ENCODE measurements at places on chromosomes 16 and 17. TPM values are rescaled to one million over a fixed set of nuclear protein-coding genes. Genes with fewer than 3 reads are reported as not detected.

DNA sequence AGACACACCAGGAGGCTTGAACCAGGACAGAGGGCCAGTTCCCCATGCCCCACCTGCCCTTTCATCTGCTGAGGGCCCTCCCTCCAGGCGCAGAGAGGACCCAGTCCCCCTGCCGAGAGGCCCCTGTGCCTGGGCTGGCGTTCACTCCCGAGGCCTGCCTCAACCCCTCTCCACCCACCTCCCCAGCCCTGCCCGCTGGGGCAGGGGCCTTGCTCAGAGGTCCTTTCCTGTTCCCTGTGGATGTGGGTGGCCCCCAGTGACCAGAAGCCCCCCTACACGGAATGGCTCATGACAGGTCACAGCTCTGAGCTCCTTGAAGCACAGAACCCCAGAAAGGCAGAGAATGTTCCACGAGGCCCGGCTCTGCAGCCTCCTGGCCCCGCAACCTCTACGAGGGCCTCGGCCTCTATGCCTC is 6.7 kb downstream of the TMC6 start:
- no peak for DNase-seq

DNA sequence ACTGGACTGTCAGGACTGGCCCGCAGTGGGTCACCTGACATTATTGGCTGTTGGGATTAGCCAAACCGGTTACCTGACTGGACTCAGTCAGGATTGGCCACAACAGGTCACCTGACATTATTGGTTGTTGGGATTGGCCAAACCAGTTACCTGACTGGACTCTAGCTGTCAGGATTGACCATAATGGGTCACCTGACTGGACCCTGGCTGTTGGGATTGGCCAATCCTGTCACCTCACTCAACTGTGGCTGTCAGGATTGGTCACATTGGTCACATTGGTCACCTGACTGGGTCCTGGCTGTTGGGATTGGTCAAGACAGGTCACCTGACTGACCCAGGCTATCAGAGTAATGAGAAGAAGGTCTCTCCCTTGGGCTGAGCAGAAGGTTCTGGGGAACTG is 207.7 kb upstream of the SDK2 start:
- no peak for DNase-seq

Gene RPGRIP1L
- 5.1 TPM for total RNA-seq

DNA sequence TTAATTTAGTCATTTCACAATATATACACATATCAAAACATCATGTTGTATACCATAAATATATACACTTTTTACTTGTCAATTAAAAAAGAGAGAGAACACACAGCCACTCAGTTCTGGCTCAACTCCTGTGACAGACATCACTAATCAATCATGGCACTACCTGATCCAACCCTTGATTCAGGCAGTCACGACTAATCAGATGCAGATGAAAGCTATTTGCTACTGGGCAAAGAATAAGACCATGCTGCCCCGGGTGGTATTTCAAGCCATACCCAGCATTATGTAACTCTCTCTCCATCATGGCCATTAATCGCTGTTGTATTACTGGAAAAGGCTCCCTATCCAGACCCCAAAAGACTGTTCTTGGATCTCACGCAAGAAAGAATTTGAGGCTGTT is 345.7 kb downstream of the HAPSTR1 start:
- DNase-seq = no peak

DNA sequence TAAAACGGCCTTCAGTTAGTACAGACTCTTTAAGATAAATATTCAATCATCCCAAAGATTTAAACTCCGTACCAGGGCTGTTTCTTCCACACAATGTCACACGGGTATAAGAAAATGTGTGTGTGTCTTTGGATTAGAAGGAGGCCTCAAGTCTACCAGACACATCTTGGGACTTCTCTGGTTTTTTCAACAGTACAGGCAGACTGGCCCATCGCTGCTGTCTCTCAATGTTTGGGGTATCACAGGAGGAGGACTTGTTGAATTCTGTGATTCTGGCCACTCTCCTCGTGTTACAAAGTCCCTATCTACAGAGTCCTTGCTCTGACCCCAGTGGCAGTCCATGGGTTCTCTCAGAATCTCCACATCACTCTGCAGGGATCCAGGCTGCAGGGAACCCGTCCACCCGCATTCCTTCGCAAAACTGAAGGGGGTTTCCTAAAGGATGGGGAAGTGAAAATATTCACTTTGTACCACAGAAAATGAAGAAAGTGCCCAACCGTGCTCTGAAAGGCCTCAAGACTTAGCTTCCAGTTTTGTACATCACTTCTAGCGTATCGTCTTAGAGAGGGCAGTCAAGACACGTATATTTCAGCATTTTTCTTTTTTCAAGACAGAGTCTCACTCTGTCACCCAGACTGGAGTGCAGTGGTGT is 373.2 kb downstream of the NPIPA8 start:
- DNase-seq = no peak

DNA sequence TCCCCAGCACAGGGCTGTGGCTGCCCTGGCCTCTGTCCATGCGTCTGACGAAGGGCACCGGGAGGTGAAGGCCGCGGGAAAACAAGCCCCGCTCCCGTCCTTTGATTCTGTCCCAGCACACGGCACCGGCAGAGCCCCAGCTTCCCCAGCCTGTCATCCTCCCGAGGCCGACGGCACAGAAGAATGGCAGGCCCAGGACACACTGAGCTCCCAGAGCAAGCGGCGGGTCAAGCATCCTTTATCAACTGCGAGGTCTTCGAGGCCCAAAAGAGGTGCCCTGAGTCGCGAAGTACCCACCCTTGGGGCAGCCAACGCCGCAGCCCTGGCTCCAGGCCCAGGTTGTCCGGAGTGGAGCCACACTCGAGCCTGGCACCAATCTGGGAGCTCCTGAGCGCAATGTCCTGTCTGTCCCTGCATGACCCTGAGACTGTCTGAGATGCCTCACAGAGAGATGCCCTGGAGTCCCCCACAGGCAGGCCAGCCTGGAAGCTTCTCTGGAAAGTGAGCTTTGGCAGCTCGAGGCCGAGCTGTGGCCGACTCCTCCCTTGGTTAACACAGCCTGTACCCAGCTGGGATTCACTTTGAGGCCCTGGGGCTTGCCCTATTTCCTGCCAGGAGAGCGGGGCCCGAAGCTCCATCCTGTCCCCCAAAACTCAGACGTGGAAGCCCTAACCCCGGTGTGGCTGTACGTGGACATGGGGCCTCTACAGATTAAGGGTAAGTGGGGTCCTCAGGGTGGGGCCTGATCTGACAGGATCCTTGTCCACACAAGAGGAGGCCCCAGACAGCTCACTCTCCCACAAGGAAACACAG is 23.3 kb downstream of the SLC7A5 start:
- DNase-seq = no peak

GRCh38 chr17:55321427-55322060 is 56.8 kb downstream of the HLF start:
- no peak for DNase-seq

- no peak for DNase-seq
Measured at GRCh38 chr17:40068129-40068581, 5.4 kb downstream of the THRA start.

DNA sequence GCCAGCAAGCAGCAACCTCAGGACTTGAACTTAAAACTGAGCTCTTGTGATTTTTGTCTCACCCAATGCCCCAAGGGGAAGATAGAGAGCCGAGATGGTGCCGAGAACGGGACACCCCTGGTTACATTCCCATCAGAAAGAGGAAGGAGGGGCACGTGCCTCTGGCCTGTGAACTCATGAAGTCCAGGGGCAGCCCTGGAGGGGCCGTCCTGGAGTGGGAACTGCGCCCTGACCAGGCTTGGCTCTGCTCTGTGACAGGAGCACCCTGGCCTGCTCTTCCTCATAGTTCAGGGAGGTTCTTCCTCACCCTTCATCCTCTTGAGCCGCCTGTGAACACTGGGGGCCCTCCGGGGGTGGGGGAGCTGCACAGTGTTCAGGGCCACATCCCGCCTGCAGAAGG is 130.3 kb upstream of the FOXF1 start:
- DNase-seq = no peak

DNA sequence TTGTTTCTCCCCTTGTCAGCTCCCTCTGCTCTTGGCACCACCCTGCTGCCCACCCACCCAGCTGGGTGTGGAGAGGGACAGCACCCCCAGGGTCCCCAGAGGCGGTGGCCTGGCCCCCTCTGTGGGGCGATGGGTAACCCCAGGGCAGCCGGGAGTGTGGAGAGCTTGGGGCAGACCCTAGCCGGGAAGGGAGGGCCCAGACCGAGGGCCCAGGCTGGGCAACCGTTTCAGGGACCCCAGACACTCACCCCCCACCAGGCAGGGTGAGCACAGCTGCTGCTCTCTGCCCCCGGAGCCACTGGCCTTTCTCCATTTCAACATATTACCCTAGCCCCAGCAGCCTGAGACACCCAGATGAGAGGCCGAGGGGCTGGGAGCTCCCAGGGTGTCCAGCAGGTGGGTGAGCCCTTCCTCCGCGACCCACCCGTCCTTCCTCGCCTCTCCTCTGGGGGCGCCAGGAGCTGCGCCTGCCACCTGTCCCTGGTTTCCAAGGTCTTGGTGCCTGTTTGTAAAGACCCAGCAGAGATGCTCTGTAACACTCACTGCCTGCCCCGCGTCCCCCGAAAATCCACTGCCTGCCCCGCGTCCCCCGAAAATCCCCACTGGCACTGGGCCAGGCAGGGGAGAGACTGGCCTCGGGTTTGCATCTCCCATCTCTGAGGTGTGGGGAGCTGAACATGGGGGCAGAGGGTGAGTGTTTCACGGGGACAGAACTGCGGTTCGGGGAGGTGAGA is 45.4 kb downstream of the BAHCC1 start:
- DNase-seq = no peak

DNA sequence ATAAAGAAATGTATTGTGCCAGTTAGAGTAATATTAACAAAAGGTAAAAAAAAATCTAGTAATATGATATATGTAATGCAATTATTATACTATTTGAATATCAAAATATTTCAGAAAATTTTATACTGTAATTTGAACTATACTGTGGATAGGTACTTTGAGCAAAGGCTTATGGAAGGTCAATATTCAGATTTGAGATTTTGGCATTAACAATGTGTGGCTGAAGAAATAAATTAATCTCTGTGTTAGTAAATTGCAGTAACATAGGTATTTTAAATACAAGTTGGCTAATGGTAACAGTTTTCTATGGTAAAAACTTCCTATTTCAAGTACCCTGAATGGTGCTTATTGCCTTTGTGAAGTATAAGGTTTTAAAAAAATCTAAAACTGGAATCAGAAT is 23.2 kb upstream of the NACA2 start:
- no peak for DNase-seq

Gene IGF2BP1
- not detected for total RNA-seq

GRCh38 chr17:31854672-31855071 is 4.4 kb downstream of the COPRS start:
- no peak for DNase-seq

GRCh38 chr17:64216338-64217248 is 46.5 kb downstream of the TEX2 start:
- DNase-seq = no peak

Gene DPEP3
- not detected for total RNA-seq

DNA sequence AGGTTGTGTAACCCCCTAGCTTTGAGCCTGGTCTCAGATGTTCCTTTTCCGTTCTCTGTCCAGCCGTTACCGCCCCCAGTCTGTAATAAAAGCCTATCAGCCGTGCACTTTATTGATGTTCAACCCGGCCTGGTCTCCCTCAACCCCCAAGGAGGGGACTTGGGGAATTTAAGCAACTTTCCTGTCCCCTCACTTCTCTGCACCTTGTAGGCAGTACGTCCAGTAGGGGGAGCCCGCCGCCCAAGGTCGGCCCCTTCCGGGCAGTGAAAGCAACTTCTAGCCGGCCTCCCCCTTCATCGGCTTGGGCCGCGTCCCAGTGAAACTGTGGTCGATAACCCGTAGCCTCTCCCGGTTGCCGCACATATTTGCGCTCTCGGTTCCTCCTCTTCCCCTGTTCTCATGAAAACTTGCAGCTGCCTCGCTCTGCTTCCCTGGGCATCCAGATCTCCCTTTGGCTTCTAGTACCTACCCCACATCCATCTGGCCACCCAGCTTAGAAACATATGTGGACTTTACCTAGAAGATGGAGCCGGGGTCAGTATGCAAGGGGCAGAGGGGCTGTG is 7.9 kb downstream of the PNPO start:
- peak; percentile 84 for DNase-seq

DNA sequence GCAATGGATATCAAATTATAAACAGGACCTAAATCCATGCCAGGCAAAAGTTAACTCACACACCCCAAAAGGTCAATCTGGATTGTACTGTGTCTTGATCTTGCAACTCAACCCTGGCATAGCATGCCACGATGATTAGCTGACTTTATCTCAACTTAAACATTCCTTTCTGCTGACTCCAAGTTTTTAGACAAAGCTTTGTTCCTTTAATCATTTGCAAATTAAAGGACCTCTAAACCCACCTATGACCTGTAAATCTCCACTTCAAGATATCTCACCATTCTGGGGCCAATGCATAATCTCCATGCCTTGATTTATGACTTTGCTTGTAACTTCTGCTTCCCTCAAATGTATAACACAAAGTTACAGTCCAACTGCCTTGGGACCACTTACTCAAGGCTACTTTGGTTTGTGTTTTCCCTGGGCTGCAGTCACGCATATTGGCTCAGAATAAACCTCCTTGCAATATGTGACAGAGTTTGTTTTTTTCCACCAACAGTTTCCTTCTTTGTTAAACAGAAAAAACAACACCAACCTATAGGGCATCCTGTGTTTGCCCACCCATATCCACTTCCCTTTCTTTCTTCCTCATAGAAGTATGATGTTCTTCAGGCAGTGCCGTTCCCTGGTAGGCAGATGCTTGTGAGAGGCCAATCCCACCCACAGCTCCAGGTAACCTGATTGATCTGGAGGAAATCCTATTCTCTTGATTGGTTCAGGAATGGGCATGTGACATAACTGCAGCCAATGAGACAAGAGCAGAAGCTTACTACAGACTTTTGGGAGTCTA is 390.6 kb upstream of the ERCC4 start:
- no peak for DNase-seq

DNA sequence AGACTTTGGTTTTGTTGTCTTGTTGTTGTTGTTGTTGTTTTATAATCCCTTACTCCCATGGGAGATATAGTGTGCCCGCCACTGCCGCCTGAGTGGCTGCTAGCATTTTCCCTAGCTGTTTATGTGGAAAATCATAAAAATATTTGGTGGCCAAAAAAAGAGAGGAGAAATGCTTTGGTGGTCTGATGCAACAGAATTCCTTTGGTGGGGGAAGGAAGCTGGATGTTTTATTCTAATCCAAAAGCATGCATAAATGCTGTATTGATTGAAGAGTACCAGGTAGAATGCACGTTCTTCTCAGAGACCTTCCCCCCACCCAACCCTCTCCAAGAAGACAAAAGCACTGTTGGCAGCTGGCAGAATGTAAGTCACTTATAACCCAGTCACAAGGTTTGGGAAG is 93.2 kb downstream of the C17orf67 start:
- DNase-seq = no peak

- no peak for DNase-seq
Measured at GRCh38 chr17:40063901-40064531, 1.3 kb downstream of the THRA start.

Gene CFAP97D1
- not detected for total RNA-seq

Gene ARHGAP23
- total RNA-seq = 0.81 TPM

- DNase-seq = no peak
Measured at GRCh38 chr16:70529051-70529777, 5.6 kb downstream of the SF3B3 start.

DNA sequence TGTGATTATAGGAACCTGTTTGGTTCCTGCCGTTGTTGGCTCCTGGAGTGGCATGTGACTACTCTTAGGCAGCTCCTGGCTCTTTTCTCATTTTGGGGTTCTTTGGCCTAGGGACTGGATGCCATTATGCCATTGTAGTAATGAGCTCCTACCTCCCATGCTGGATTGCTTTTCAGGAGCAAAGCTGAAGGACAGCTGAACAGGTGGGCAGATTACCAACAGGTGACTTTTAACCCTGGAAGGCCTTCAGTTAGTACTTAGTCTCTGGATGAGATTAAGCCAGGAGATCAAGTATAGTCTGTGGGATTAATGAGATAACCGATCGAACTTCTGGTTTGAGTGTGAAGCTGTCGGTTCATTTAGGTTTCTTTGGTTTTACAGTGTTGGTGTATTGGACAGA is 25.2 kb downstream of the WIPF2 start:
- DNase-seq = no peak

Data from activated CD4-positive, alpha-beta memory T cell treated with anti-CD3 and anti-CD28 coated beads, Interleukin-2, amount 10 ng/mL, durations not matched to agents 7 days and 5 days (primary cell).